ENCODE measurements at places on chromosomes 5 and 9.

DNA sequence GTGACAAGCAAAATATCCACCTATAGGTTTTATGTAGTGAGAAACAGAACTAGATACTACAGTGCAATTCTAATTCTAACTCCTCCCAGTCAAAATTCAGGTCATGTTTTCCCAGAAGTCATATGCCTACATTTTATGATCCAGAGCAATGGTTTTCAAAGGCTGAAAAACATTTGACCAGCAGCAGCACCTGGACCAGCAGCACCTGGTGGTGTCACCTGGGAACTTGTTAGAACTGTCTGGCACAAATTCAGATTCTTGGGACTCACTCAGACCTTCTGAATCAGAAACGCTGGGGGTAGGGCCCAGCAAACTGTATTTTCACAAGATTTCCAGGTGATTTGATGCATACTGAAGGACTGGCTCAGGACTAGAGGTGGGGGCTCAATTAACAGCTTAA, 367.7 kb upstream of the RFX3 start:
- DNase-seq, result no peak

DNA sequence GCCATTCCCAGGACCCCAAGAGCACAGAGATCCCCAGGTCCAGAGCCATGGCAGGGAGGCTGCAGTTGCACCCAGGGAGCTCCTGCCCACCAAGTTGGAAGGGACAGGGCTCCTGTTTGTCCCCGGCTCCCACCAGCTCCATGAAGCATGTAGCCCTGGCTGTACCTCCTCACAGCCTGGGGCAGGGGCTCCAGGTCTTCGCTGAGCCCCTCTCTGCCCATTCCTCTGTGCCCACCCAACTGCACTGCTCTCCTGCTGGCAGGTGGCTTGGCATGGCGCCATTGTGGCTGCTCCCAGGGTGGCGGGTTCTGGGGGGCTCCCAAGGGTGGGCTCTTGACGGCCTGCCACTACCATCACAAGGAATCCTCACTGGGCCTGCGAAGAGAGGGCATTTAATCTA, 197.5 kb upstream of the DAB2 start:
- no peak for DNase-seq

DNA sequence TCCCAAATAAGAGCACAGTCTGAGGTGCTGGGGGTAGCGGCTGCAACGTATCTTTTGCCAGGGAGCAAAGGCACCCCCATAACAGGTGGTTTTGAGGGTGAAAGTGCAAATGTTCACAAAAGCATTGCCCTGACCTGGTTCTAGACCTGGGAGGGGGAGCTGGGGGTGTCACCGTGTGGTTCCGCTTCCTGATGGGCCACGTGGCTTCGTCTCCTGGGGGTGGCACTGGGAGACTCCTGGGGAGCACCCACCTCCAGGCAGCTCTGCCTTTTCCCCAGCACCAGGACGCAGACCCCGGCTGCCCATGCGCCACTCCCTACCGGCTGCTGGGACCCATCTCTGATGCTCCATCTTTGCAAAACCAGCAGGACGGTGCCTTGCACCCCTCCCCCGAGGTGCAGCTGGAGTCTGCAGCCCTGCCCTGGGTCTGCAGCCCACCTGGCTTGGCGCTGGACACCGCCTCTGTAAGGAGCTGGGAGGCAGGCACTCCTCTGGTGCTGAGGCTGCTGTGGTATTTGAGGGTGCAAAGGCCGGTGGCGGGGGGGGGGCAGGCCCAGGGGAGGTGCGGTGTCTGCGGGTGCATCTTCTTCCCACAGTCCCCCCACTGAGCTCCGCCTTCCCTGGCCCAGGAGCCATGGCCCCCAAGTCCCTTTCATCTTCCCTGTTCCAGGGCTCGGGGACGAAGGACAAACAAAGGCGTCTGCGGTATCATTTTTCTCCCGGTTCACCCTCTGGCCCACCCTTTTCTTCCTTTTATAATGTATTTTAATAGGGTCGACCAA, 29.8 kb upstream of the RXRA start:
- DNase-seq, result no peak

- DNase-seq, result no peak
These were observed 199.0 kb downstream of the DNAH5 start for GRCh38 chr5:13745508-13745907.

DNA sequence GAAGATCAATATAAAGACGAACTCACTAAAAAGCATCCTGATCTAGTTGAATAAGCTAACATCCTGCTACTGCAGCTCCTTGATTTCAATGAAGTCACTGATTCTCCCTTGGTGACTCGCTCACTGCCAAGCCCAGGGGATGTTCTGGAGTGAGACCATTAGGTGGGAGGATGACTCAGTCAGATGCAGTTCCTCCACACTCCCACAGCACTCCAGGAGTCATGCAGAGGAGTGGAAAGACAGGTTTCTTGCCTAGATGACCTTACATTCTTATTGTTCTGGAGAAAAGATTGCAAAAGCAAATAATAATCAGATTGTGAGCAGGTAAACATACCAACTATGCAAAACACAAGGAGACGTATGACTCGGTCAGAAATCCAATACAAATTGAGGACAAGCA, 15.3 kb downstream of the GCNT4 start:
- DNase-seq, result no peak

- DNase-seq, result no peak
These were observed 30.4 kb downstream of the RNF145 start for GRCh38 chr5:159178978-159179377.

DNA sequence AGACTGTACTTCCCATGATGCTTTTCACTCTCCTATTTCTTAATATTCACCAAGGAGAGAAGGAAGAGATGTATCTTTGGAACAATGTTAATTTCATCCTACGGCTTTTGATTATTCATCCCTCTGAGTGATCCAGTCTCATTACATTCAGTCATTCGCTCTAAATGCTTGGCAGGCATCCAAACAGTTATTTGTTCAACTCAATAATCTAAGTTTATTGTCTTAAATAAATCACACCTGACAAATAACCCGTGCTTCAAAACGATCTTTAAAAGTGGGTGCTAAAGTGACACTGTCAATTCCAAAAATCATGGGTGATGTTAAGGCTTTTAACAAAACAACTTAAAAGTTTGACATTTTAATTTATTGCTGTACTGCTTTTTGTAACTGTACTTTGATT, 233.1 kb downstream of the RASEF start:
- no peak for DNase-seq

- no peak for DNase-seq
These were observed 494.6 kb downstream of the GADD45G start for GRCh38 chr9:90099262-90099963.

DNA sequence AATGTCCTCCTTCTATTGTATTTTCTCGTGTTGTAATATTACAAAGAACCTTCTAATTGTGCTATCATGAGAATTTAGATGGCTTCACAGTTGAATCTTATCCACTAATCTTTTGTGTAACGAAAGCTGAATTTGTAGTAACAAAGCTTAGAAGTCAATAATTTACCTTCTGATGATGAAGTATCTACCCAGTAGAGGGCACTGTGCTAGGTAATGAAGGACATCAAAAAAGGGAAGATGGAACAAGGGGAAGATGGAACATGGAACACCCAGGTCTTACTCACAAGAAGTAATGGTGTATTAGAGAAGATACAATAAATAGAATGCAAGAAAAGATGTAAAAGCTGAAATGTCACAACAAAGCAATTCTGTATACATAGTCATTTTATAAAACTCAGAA, 131.0 kb upstream of the CCNG1 start:
- DNase-seq, result no peak

- DNase-seq, result no peak
These were observed 562.8 kb upstream of the RIOK2 start for GRCh38 chr5:97745817-97746216.

DNA sequence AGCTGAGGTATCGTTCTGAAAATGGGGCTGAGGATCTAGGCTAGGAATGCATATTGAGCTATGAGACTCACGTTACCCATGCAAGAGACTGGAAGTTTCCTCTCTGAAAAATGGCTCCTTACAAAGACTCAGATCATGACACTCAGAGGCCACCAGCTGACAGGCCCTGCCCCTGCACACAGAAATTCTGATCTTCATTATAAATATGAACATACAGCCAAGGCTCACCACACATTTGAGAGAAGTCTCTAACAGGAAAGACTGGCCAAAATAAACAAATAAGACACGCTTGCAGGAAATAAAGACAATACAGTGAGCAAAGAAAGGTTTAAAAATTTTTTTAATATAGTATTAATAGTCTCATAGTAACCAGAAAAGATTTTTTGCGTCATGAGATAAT, 365.9 kb downstream of the NFIB start:
- no peak for DNase-seq

DNA sequence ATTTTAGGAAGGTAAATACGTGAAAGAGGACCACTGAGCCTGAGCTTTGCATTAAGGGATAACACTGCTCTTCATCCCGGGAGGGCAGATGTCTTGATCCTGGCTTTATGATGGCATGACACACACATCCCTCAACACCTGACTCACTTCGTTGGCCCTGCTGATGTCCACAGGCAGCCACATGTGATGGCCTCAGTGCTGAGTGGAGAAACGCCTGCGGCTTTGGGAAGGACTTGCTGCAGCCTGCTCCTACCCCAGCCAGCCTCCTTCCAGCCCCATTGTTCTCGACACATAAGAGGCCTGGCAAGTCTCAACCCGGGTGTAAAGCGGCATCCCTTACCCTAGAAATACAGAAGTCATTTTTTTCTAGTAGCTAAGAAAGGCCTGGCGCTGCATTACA, 169.0 kb downstream of the SYK start:
- no peak for DNase-seq

- no peak for DNase-seq
These were observed 167.3 kb downstream of the MUSK start for GRCh38 chr9:110835859-110836271.

GRCh38 chr5:158940977-158941376, 158.7 kb downstream of the EBF1 start:
- DNase-seq, result no peak

DNA sequence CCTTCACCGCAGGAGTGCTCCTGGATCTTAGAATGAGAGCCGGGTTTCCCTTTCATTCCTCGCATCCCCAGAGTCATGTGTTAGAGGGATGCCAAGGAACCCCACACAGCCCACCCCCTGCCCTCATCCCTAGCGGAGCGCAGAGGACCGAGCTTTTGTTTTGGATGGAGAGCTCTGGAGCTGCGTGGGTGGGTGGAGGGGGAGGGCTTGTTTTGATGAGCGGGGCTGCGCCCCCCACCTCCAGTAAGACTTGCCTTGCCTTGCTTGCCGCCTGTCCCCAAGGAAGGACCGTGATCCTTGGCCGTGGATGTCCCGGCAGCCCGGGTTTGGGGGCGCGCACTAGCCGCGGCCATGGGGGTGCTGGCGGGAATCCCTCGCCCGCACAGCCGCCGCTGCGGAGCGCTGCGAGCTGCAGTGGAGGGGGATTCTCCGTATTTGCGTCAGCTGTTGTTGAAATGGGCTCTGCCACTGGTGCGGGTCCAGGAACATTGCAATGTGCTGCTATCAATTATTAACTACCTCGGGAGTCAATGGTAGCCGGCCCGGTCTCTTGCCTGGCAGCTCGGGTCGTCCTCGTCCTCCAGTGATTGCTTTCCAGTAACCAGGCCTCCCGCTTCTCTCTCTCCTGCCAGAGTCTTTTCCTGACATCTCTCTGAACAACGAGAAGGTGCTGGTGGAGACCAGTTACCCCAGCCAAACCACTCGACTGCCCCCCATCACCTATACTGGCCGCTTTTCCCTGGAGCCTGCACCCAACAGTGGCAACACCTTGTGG, 1.0 kb downstream of the EGR1 start:
- peak; percentile 31 for DNase-seq

- DNase-seq, result no peak
These were observed 219.7 kb upstream of the CD180 start for GRCh38 chr5:67416133-67416937.

DNA sequence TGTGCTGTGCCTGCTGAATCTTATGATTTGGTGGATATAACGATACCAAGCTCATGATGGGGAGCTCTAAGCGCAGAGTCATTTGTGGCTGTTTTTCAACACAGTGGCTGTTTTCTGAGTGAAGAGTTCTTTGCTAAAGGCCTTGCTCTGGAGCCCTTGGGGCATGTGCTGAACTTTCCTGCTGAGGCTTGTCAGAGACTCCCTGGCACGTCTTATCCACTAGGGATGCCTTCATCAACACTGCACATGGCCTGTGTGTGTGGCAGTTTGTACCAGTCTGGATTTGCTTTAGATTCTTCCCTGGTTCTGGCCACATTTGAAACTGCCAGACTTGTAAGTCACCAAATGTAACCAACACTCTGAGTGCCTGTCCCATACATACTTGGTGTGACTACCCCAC, 188.2 kb downstream of the DMRT2 start:
- no peak for DNase-seq

DNA sequence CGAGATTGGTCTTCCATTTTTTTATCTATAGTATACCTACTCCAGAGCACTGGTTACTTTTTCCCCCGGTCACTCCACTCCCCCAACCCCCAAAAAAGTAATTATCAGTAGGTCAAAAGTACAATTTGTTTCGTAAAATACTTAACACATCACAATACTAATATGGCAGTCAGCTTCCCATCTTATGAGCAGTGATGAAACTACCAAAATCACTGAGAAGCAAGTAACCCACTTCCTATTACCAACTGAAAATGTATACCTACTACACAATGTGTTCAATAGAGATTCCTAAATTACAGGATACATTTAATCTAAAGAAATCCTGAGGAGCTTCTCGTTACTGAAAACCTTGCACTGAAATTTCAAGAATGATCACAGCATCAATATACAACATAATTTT, 1.9 kb downstream of the CERT1 start:
- DNase-seq, result no peak

DNA sequence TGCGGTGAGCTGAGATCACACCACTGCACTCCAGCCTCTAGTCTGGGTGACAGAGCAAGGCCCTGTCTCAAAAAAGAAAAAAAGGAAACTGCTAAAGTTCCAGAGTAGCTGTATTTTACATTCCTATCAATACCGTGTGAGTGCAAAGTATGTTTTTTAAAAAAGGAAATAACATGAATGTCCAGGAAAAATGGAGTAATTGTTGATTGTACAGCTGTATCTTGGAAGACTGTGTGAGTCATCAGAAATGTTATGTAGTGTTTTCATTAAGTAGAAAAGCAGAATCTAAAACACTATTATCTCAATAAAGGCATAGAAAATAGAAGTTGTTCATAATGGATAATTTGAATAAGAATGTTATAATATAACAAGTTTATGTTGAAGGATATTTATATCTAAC, 53.9 kb downstream of the ZCCHC7 start:
- DNase-seq, result no peak

GRCh38 chr5:154397652-154398406, 48.0 kb upstream of the SAP30L start:
- no peak for DNase-seq

- no peak for DNase-seq
These were observed 32.3 kb downstream of the NRG2 start for GRCh38 chr5:140010798-140011197.

- no peak for DNase-seq
These were observed 72.2 kb downstream of the C5orf15 start for GRCh38 chr5:133895979-133896845.

- DNase-seq, result no peak
These were observed 927.5 kb downstream of the DTWD2 start for GRCh38 chr5:118060833-118061232.
